ENCODE measurements at places on chromosomes 3 and 15. TPM values are rescaled to one million over a fixed set of nuclear protein-coding genes. Genes with fewer than 3 reads are reported as not detected.

DNA sequence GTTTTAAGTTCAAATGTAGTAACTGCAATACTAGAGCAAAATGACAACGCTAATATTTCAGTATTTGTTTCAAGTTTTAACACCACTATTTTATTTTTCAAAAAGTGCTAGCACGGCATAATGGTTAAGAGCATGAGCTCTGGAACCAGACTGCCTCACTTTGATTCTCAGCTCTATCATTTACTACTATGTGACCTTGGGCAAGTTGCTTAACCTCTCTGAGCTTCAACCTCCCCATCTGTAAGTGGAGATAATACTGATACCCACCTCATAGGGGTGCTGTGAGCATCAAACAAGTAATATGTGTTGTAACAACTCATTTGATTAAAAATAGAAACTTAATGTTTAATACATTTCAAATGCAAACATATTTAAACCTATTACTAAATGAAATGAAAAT, 115.4 kb upstream of the NPHP3 start:
- no peak for DNase-seq

- peak; percentile 34 for DNase-seq
Observed at GRCh38 chr15:31263751-31264558, 62.7 kb upstream of the KLF13 start.

GRCh38 chr3:127886231-127886955, 28.6 kb upstream of the KBTBD12 start:
- no peak for DNase-seq

GRCh38 chr3:88362428-88362827, 212.7 kb downstream of the C3orf38 start:
- DNase-seq, result no peak

GRCh38 chr15:29852201-29852600, 29.9 kb upstream of the TJP1 start:
- no peak for DNase-seq

- DNase-seq, result no peak
Observed at GRCh38 chr15:58015565-58015964, 49.9 kb downstream of the ALDH1A2 start.

ATP13A5 gene
- under 0.01 TPM for total RNA-seq
